ENCODE measurements at places on chromosomes 3 and 15. TPM values are rescaled to one million over a fixed set of nuclear protein-coding genes. Genes with fewer than 3 reads are reported as not detected.

Gene EXD1
- polyA plus RNA-seq = 0.06 TPM

Gene C2CD4A
- not detected for polyA plus RNA-seq

Gene EOMES
- polyA plus RNA-seq = 0.21 TPM

Gene NR2C2
- polyA plus RNA-seq = 58.5 TPM

Gene AADACL2
- polyA plus RNA-seq = not detected

Gene ANXA2
- 650 TPM for polyA plus RNA-seq

Gene FANCD2
- polyA plus RNA-seq = 21.0 TPM

DNA sequence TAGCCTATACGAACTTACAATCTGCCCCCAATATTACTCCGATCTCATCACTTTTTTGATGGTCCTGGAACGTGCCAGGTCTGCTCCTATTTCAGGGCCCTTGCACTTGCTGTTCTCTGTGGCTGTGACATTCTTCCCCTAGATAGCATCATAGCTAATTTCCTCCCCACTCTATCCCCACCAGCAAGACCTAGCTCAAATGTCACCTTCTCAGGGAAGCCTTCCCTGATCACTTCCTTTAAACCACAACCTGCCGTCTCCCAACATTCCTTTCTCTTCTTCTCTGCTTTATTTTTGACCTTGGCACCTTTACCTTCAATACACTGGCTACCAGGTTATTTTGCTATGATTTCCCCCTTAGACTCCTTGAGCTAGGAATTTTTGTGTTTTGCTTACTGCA, 5.3 kb upstream of the SMAD6 start:
- DNase-seq = no peak

GRCh38 chr15:60217161-60217560, 180.6 kb downstream of the ANXA2 start:
- DNase-seq = no peak

DNA sequence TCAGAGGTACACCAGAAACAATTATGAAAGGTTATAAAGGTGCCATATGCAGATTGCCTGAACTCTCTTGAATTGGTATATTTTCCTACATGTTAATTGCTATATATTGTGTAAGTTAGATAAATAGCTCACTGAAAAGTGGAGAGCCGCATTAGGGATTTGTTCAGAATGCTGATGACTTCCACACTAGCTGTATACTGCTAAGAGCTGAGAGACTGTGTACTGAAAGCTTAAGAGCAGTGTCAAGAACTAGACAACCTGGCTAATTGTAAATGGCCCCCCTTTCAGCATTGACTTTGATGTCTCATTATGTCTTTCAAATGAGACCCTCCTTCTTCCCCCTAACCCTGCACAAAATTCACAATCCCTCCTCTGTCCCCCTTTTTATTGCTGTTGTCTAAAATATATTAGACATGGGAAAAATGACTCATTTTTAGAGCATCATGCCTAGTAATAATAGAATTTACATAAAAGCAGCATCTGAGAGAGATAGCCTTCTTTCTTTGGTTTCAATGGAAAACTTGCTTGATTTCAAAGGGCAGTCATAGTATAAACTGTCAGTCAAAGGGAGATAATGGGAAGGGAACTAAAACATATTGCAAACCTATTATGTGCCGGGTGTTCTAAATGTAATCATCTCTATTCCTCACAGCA, 34.7 kb upstream of the GREM1 start:
- DNase-seq = no peak

- no peak for DNase-seq
Measured at GRCh38 chr3:104411757-104412156, 955.0 kb upstream of the ALCAM start.

GRCh38 chr3:72475258-72476138, 372.7 kb downstream of the SHQ1 start:
- no peak for DNase-seq

GRCh38 chr3:174957081-174957480, 97.9 kb downstream of the NAALADL2 start:
- DNase-seq = no peak

DNA sequence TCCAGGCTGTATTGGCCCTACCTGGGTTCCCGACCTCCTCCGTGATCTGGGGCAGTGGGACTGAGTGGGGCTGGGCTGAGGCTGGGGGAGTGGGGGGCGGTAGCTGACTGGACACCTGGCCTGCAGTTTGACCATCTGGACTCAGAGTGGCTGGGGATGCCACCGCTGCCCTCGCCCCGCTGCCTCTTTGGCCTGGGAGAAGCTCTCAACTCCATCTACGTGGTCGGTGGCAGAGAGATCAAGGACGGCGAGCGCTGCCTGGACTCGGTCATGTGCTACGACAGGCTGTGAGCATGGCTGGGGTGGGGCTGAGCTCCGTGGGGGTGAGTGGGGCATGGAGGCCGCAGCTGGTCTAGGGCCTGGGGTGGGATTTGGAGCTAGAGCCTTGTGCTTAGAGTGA, 2.7 kb downstream of the KLHL40 start:
- DNase-seq = peak; percentile 70

DNA sequence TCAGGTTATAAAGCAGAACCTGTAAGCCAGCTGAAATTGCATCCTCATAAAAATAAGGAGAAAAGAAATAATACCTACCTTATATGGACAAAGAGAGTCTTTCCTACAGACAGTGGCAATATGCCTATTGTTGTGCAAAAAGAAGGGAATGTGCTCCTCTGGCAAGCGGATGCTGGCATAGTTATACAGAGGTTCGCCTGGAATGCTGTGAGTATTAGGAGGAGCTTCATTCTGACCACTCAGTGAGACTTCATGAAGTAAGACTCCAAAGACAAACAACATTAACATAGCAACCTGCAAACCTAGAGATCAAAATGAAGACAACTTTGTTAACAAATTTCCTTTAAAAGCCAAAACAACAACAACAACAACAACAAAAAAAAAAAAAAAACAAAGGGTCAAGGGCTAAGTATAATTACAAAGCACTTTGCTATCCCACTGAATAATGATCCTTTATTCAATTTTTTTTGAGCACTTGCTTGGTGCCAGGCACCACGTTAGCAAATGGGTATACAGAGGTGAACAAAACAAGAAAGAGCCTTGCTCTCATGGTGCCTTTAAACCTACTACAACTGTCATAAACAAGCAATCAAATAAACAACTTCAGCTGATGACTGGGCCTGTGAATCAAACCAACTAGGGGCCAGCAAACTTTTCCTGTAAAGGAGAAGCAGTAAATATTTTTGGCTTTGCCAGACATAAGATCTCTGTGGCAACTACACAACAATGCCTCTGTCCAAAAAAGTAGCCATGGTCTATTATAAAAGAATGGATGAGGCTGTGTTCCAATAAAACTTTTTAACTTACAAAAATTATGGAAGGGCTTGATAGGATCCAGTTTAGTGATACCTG, 3.7 kb downstream of the EOGT start:
- no peak for DNase-seq

DNA sequence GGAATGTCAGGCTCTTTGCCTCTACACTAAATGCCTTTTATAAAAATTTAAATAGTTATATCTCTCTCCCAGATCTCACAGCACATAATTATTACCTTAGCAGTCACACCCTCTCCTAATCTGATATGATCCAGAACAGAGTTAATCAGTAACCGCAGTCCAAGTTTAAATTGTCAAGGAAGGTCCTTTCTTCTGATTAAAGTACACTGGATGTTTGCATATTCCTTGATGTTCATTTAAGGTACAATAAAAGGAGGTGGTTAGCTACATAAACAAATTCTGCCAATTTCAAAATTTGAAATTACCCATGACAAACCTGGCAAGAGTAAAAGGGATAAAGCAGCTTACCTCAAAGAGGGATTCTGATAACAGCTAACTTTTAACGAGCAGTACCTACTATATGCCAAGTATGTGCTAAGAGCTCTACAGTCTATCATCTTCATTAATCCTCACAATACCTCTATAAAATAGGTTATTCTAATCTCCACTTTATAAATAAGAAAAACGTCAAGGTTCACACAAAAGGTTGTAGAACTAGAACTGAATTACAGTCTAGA, 4.3 kb downstream of the GOLIM4 start:
- no peak for DNase-seq

GRCh38 chr15:93497291-93497690, 408.3 kb upstream of the RGMA start:
- DNase-seq = no peak

- no peak for DNase-seq
Measured at GRCh38 chr3:126057936-126058335, 26.0 kb downstream of the SLC41A3 start.

DNA sequence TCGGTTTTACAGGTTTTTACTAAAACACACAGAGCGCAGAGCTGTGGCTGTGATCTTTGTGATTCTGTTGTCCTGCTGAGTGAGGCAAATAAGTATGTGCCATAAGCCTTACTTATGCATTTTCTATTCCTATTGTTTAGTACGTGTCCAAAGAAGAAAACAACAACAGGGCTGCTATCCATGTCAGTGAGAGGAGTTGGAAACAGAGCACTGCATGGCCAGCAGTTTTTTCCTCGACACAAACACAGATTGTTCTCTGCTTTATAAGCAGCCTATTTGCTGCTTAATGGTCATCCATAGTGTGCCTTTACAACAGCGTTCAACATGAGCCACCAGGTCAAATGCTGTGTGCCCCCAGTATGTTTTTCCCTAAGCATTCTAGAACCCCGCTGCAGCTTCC, 79.8 kb downstream of the SHQ1 start:
- no peak for DNase-seq

- no peak for DNase-seq
Measured at GRCh38 chr3:20666091-20666490, 480.1 kb upstream of the SGO1 start.

- no peak for DNase-seq
Measured at GRCh38 chr3:183193762-183194689, 31.5 kb upstream of the LAMP3 start.

DNA sequence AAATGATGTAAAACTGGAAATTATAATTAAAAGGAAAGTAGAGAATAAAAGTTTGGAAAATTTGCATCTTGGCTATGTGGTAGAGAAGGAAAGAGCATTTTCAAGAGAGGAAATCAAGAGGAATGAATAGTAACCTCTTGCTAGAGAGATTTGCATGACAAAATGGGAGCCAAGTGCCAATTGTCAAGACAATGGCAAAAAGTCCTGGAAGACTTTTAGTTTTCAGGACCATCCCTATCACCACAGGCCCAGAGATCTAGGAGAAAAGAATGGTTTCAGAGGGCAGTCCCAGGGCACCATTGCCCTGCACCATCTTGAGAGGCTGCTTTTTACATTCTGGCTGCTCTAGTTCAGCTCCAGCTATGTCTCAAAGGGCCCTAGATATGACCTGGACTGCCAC, 1427.6 kb downstream of the ZPLD1 start:
- no peak for DNase-seq

GRCh38 chr15:99645951-99646350, 80.2 kb downstream of the MEF2A start:
- no peak for DNase-seq

GRCh38 chr15:93345981-93346380, 257.0 kb upstream of the RGMA start:
- no peak for DNase-seq

- DNase-seq = peak; percentile 56
Measured at GRCh38 chr15:77527164-77527778, 105.4 kb downstream of the LINGO1 start.

DNA sequence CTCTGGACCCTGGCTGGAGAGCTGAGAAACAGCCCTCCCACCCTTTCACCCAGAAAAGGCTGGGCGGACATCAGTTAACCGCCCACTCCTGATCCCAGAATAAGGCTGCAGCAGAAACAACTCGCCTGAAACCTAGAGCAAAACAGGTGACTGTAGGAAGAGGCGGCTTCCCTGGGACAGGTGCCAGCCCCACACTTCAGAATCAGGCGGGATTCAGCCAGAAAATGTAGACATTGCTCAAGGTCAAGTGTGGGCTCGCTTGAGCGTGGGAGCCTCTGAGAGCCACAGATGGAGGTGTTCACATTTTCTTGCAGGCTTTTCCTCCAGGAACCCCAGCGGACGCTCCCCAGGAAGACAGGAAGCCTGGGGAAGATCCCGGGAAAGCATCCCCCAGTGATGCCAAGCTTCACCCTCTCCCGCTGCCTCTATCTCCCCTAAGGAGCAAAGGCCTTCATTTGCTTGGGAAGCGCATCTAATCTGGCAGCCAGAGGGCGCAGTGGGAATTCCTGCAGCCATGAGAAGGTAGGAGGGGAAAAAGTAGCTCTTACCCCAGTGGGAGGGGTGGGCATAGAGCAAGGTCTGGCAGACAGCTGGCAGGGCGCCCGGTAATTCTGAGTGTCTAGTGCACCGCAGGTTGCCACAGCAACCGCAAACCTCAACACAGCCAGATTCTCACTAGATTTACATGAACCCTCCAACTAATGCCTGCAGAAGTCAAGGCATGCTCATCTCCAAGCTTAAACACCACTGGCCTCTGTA, 77.7 kb downstream of the OCA2 start:
- peak; percentile 58 for DNase-seq

DNA sequence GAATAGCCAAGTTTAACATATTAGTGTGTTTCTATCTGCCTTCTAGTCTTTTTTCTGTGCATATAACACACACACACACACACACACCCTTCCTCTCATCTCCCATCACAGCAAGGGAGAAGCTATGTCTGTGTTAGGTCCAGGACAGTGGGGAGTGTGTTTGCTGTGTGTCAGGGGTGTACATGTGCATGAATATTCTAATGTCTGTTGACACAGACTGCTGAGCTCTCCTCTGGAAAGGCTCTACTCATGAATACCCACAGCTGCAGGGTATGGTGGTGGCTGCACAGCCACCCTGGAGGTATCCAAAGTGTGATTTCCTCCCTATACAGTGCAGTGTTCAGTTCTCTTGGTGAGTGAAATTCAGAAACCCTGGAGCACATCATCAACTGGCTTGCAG, 42.9 kb downstream of the ARNT2 start:
- no peak for DNase-seq

- DNase-seq = no peak
Measured at GRCh38 chr3:187021748-187022402, 91.5 kb downstream of the ST6GAL1 start.

GRCh38 chr15:52348056-52348745, 52.6 kb upstream of the MYO5C start:
- DNase-seq = no peak

GRCh38 chr3:72678867-72679266, 169.4 kb downstream of the SHQ1 start:
- DNase-seq = no peak

DNA sequence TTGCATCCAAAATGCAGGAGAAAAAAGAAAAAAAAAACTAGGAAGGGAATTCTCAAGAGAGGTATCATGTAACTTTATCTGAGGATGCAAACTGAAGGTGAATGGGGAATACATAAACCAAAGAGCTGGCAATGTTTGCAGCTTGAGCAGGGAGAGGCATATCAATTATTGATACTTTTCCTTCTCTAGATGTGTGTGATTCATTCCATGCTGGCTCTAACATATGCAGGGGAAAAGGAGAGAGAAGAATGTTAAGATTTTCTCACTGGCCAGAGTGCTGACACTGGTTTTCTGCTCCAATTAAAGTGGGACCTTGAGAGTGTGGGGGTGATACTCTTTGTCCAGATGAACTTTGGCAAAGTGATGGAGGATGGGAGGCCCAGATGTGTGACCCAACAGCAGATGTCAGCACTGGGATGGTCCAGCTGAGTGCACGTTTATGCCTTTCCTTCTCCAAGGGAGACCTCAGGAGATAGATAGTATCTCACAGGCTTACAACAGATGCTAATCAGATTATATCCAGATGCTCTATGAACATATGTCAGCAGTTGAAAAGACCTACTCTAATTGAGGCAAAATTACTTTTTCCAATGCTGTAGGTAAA, 50.0 kb upstream of the PSMD6 start:
- no peak for DNase-seq

- DNase-seq = no peak
Measured at GRCh38 chr3:56157693-56158362, 310.4 kb downstream of the ERC2 start.

All from left lung (tissue), 14 donors.